Chondrocyte (in vitro differentiated cells): ENCODE measurements at places on chromosomes 13 and 19. TPM values are rescaled to one million over a fixed set of nuclear protein-coding genes. Genes with fewer than 3 reads are reported as not detected.

DNA sequence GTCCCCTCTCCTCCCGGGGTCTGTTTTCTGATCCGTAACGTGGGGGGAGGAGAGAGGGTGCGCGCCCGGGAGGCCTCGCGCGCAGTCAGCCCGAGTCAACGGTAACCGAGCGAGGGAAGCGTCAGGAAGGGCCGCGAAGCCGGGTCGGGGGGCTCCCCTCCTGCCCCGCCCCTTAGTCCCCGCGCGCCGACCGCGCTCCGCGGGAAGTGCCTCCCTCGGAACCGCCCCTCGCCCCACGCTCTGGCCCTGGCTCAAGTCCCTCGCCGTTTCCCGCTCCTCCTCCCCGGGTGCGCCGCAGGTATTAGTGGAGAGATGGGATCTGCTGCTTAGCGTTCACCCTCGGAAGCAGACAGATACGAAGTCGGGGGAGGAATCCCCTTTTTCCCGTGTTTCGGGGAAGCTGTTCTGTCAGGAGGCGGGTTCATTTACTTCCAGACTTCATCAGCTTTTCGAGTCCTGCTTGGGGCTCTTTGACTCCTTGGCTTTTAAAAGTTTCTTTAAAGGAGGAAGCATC lies 770 bp downstream of the HNRNPM start:
- peak; percentile 91 for DNase-seq

The SHANK1 gene
- total RNA-seq = 0.27 to 0.65 TPM (median 0.41 TPM) in 3 replicates

DNA sequence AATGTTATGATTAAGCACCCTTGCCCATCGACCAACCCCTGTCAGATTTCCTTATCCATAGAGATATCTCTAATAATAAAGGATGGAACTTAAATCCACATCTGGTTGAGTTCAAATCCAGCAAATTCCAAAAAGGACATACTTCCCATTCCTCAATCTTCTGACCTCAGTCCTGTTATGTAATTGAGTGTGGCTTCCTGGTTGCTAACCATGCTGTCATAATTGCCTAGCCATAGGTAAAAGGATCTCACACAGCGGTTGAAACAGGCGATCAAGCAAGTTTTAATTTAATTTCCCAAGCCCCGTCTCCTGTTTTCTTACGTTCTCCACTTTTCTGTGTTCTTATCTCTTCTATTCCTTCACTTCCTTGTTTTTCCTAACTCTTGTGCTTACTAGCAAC lies 550.3 kb downstream of the GPC6 start:
- DNase-seq = no peak

The KLK8 gene
- total RNA-seq = not detected in 3 replicates

The ATP8B3 gene
- total RNA-seq = 1.9 to 6.0 TPM (median 5.7 TPM) in 3 replicates

GRCh38 chr19:23482829-23483228 lies 87.6 kb upstream of the ZNF91 start:
- DNase-seq = no peak

The GIPR gene
- total RNA-seq = 0.41 to 2.4 TPM (median 1.3 TPM) in 3 replicates

DNA sequence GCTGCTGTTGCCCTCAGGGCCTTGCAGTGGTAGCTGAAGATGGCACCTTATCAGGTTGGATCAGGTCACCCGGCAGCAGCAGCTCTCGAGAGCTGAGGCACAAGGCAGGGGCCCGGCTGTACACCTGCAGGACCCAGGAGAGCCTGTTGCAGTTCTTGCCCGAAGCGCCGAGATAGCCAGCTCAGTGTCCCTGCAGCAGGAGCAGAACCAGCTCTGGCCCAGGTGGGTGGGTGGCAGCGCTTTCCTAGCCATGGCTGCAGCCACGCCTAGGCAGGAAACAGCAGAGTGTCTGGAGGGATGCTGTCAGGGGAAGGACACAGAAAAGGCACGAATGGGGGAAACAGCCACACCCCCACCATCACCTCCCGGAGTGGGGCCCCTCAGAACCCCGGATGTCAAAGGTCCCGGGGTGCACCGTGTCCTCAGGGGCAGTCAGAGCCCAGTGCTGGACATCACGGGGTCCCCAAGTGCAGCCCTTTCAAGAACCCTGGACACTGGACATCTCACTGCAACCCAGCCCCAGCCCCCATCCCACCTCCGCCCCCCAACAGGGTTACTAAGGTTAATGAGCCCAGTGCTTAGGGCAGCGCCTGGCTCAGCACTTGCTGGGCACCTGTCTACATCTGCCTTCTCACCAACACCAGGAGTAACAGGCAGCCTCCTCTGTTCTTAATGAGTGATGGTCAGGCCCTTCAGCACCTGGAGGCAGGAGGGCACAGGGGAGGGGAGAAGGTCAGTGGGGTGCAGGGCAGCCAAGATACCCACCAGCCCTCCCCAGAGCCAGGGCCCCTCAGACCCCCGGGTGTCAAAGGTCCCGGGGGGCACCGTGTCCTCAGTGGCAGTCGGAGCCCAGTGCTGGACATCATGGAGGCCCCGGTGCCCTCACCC lies 8.7 kb downstream of the ACP4 start:
- DNase-seq = no peak

DNA sequence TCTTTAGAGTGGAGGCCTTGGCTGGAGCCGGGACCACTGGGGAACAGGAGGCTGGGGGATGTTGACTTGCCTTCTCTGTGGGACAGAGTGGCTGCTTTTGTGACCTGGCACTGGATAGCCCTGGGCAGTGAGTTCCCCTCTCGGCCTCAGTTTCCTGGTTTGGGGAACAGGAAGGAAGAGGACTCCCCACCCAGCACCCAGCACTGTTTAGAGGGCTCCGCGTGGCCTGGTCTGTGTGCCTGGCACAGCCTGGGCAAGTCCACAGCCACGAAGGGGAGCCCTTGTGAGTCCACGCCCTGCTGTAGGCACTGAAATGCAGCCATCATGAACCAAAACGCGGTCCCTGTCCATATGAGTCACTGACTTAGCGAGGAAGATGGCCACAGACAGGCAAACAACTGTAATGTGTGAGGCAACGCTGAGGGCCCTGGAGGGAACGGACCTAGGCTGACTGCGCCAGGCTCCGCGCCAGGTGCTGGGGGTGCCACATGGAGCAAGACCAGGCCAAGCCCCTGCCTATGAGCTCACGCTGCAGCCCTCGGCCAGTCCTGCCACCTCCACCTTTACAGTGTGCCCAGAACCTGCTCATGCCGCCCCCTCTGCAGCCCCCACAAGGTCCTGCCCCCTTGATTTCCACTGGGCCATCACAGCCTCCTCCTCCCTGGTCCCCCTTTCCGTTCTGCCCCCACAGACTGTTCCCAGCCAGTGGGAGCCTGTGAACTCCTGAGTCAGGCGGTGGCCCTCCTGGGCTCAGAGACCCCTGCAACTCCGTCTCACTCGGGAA lies 35.5 kb downstream of the PAK4 start:
- no peak for DNase-seq

- no peak for DNase-seq
These were observed 1.1 kb upstream of the CBLC start for GRCh38 chr19:44776402-44777096.

DNA sequence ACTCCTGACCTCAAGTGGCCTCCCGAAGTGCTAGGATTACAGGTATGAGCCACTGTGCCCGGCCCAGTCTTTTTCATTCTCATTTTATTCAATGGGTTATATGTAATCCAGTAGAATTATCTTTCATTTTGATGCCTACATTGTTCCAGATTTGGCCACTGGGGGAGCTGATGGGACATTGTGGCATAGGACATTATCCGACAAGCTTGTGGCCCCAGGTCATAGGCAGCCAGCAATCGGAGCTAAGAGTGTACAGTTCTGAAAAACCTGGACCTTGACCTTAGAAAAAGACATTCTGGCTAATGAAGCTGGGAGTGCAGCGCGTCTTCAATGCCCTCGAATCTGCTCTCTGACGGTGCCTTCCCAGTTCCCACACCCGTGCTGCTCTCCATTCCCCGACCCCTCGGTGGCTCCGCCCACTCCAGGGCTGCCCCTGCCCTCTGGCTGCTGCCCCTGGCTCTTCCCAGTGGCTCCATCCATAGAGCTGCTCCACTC lies 108.7 kb downstream of the TEX29 start:
- no peak for DNase-seq

GRCh38 chr19:28292822-28293500 lies 920.0 kb downstream of the UQCRFS1 start:
- no peak for DNase-seq

DNA sequence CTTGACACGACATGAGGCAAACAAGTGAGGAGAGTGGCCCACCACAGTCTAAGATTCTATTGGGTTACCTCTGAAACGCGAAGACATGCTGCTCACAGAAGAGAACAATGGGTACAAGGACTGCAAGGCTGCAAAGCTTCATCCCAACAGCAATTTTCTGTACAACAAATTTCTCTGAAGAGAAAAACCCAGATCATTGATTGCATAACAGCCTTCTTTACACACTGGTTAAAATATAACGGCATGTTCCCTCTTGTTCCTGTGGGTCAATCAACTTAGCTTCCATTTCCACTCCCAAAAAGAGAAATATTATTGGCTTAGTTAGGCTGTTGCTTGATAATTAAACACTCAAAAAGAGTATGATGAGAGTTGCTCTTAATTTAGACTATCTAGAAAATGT lies at the start of gene CPB2:
CPB2 (minus strand) TSS at position 166 of the 400 bp plus-strand sequence; CDS start at position 142, 24 bp downstream.
- DNase-seq = no peak

The LILRB4 gene
- total RNA-seq = not detected in 3 replicates

The SEMA6B gene
- 4.2 to 5.3 TPM (median 4.3 TPM) in 3 replicates for total RNA-seq

The MFSD12 gene
- 65.8 to 101 TPM (median 98.4 TPM) in 3 replicates for total RNA-seq

DNA sequence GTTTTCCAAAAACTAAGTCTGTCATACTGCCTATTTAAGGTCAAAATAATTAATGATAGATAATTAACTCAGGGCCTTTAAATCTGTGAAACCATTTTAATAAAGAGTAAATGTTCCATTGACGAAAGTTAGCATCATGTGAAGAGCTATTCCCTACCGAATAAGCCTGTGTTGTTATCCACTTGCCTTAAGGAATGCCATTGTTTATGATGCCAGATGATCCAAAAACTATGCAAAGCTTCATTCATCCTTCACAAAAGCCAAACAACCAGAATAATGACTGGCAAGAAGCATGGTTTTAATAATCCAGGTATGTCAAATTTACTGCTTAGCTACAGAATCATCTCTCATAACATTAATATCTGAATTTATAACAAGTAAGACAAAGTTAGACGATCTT lies 6.5 kb upstream of the GPC6 start:
- DNase-seq = no peak

GRCh38 chr13:96746886-96747285 lies 247.4 kb downstream of the OXGR1 start:
- DNase-seq = no peak

GRCh38 chr19:30932854-30933253 lies 416.4 kb downstream of the TSHZ3 start:
- no peak for DNase-seq

- no peak for DNase-seq
These were observed 1.2 kb downstream of the KPNA3 start for GRCh38 chr13:49791315-49791710.

DNA sequence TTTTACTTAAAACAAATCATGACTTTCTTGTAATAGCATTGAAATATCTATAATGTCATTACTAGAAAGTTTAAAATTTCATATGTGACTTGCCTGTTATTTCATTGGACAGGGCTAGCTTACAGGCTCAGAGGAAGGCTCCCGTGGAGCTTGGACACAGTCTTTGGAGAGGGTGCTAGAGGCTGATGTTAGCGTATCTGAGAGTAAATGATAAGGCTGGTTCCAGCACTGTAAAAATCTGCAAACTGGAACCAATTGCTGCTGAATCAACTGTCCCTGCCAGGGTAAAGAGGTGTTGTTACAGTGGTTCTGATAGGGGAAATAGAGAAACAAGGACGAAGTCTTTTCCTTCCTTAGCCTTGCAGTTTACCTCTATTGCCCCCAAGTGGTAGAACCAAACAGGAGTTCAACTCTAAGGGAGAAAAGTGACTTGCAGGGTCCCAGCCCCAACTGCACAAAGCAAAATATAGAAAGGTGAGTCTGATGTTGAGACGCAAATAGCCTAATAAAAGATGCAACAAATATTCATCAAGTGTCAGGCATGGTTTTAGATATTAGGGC lies 901.7 kb downstream of the DIAPH3 start:
- DNase-seq = no peak

GRCh38 chr13:44159633-44160279 lies 213.9 kb upstream of the SERP2 start:
- no peak for DNase-seq

DNA sequence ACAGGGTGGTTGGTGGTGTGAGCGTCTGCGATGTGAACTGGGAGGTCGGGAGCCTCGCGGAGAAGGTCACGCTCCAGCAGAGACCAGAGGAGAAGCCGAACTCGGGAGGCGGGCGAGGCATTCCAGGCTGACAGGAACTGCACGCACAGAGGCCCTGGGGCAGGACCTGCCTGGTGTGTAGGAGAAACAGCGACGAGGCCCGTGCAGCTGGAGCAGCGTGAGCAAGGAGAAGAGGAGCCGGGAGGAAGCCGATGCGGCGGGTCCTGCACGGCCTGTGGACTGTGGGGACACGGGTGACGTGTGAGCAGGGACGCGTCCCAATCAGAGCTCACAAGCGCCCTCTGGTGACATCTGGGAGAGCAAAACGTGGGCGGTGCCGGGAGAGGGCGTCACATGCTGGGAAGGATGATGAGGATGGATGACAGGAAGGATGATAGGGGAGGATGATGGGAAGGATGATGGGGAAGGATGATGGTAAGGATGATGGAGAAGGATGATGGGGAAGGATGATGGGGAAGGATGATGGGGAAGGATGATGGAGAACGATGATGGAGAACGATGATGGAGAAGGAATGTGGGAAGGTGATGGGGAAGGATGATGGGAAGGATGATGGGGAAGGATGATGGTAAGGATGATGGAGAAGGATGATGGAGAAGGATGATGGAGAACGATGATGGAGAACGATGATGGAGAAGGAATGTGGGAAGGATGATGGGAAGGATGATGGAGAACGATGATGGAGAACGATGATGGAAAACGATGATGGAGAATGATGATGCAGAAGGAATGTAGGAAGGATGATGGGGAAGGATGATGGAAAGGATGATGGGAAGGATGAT lies 16.1 kb upstream of the MADCAM1 start:
- no peak for DNase-seq

GRCh38 chr19:39471756-39472536 lies 8.7 kb upstream of the TIMM50 start:
- no peak for DNase-seq

DNA sequence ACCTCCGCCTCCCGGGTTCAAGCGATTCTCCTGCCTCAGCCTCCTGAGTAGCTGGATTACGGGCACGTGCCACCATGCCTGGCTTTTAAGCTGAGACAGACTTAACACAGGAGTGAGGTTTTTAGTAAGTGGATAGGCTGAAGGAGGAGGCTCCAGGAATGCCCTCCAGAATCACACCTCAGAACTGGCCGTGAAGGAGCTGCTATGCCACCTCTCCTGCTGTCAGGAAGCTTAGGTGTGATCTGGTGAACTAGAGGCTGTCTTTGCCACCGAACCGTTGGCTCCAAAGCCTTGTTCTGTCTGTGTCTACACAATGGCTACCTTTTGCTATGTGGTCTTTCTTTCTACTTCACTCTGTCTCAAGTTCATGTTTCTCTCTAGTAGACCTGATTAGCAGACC lies 4.2 kb downstream of the PDCD2L start:
- DNase-seq = no peak

- no peak for DNase-seq
These were observed 815.6 kb downstream of the EFNB2 start for GRCh38 chr13:105719859-105720258.
